Stimulated activated CD4-positive, alpha-beta T cell treated with anti-CD3 and anti-CD28 coated beads, Interleukin-2, amount 100 ng/mL, for 24 hours (primary cell): ENCODE measurements at places on chromosomes 2 and 18.

- no peak for DNase-seq
These were observed 15.5 kb downstream of the PPP3R1 start for GRCh38 chr2:68236876-68237275.

- DNase-seq = peak; percentile 20
These were observed 51.2 kb upstream of the NOSTRIN start for GRCh38 chr2:168751104-168751740.

DNA sequence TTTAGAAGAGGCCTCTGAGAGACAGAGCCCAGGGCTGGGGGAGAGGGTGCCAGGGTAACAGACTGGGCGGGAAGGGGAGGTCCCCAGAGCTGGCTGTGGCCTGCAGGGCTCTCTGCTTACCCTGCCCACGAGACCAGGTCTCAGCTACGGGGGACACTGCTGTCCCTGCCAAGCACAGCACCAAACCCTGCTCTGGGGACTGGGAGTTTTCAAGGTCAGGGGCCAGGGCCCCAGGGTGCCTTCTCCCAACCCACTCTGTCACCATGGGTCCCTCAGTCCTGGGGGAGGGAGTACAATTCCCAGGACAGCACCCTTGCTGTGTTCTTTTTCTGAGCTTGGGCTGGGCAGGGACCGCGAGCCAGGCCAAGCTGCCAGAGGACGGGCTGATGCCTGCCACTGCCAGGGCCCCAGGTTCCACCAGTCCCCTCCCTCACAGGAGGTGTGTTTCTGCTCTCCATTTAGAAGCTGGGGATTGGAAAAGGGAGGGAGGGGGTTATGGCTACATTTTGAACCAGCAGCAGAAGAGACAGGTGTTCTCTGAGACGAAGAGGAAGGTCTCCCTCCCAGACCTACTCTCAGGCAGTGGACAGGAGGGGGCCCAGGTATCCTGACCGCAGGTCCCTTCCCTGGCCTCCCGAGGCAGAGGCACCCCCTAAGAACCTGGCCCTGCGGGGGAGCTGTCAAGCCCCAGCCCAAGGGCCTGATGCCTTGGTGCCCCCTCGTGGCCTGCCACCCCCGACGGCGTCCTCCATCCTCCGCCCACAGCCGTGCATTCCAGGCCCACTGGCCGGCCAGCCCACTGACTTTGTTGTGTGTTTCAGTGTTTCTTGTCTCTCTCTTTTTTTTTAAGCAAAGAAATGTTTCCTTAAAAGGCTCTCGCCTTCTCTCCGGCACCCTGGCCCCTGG is 80.4 kb downstream of the TNS1 start:
- DNase-seq = no peak

GRCh38 chr2:2324119-2324518 is 7.0 kb downstream of the MYT1L start:
- no peak for DNase-seq

DNA sequence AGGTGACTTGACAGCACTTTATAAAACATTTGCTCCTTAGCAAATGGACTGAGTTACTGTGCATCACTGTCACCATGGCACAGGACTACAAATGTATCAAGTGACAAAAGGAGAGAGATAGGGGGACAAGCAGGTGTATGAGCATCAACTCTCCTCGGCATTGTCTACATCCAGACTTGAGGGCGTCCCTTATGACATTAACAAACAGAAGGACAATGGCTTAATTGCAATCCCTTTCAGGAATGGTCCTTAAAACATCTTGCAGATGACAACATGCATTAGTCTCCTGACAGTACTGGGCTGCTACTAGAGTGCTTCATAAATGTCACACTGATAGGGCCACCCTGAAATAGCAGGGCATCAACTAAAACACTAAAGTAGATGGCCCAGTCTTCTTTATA is 198.8 kb downstream of the PDE1A start:
- no peak for DNase-seq

DNA sequence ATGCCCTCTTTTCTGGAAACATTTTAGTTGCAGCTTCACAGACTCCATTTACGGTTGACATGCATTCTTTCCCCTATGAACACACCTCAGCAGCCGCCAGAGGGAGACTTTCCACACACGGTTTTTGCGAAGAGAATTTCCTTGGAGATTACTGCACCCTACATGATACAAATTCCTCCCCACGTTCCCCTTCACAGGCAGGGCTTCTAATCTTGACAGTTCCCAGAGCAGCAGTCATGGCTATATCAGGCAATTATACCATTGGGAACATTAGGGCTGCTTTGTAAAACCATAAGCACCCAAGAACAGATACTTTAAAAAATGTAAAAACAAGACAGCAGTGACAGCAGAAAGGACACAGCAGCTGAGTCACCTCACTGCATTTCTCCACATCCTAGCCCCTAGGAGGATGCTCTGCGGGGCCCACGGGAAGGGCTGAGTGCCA is 253.8 kb downstream of the TGIF1 start:
- DNase-seq = peak; percentile 32

DNA sequence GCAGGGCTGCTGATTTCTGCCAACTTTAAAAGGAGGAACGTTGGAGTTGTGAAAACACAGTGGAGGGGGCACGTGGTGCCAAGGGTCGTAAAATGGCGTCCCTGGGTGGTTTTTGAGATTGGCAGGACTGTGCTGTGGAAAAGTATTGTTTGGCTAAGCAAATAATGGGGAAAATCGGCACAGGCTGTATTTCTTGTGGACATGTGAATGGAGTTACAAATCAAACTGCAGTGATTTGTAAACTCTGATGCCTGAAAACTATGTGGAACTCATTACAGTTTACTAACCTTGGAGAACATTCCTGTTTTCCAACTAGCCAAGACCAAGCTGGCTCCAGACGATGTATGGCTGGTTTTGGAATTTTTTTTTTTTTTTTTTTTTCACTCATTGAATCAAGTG is 68.7 kb downstream of the KCTD1 start:
- no peak for DNase-seq

DNA sequence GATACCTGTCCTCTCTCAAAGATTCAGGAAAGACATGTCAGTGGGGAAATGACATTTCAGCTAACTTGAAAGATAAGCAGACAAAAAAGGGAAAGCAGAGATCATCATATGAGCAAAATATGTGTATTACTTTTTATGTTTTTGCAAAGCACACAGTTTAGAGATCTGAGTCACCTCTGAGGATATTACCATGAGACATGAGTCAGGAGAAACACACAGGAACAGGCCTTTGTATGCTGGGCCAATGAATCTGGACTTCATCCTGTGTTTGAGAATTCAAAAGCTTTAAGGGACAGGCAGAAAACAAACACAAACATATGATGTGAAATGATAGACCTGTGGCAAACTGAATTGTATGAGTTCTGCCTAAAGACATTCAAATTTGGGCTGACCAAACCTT is 306.0 kb upstream of the EPC2 start:
- no peak for DNase-seq

DNA sequence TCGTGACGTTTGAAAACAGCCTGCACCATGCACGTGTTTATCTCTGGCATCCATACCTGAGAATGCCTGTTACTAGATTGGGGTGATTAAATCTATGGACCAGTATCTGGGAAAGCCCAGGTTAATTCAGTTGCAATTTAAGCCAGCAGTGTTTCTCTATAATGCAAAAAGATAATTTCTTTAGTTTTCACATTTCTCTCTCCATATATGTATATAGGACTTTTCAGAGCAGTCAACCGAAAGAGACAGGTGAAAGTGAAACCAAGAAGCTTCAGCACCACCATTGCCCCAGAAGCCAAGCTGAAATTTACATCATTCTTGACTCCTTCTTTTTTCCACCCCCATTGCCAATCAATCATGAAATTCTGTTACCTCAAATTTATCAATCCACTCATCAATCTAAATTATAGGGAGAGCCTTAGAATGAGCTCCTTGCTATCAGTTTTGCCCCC is 2.7 kb upstream of the LRP2 start:
- DNase-seq = no peak

DNA sequence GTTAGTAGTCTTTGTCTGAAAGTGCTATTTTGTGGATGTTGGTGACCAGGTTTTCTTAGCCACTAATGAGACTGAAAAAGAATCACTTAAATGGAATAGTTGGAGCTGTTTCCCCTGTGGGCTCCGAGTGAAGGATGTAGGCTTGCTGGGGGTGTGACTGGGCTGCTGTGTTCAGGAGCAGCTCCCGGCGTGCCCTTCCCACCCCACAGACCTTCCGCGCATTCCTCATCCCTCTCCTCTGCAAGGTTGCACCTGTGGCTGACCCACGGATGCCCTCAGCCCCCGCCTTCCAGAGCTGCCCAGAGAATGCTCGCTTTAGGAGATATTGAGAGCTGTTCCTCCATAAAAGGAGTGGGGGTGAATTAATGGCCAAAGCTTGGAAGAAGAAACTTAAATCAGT is 174.3 kb downstream of the LDLRAD4 start:
- no peak for DNase-seq

DNA sequence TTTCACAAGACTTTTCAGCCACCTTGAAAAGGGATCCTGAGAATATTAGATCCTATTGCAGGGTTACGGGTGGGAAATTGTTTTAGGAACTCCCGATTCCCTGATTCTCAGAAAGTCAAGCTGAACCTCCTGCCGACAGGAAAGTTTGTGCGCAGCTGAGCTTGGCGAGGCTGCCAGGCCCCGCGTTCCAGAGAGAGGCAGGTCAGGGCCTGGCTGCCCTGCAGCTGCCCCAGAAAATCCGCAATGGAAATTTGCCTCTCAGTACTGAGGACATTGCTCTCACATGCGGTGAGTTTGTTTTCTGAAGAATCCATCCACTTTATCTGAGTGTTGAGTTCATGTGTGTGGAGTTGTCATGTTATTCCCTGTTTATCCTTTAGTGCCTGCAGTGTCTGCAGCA is 144.2 kb downstream of the RTP5 start:
- DNase-seq = no peak

DNA sequence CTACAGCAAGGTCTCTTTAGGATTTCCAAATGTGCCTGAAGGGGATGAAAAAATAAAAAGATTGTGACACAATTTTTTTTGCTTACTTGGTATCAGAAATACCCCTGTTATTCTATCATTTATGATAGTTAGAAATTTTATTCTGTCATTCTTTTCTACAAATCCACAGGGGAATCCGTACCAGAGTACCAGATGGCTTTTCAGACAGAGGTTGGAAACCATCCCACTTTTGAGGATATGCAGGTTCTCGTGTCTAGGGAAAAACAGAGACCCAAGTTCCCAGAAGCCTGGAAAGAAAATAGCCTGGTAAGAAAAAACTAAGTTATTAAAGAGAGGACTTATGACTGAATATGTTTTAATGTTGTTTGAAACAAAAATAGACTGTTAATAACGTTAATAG is 92.6 kb upstream of the FAM117B start:
- no peak for DNase-seq

DNA sequence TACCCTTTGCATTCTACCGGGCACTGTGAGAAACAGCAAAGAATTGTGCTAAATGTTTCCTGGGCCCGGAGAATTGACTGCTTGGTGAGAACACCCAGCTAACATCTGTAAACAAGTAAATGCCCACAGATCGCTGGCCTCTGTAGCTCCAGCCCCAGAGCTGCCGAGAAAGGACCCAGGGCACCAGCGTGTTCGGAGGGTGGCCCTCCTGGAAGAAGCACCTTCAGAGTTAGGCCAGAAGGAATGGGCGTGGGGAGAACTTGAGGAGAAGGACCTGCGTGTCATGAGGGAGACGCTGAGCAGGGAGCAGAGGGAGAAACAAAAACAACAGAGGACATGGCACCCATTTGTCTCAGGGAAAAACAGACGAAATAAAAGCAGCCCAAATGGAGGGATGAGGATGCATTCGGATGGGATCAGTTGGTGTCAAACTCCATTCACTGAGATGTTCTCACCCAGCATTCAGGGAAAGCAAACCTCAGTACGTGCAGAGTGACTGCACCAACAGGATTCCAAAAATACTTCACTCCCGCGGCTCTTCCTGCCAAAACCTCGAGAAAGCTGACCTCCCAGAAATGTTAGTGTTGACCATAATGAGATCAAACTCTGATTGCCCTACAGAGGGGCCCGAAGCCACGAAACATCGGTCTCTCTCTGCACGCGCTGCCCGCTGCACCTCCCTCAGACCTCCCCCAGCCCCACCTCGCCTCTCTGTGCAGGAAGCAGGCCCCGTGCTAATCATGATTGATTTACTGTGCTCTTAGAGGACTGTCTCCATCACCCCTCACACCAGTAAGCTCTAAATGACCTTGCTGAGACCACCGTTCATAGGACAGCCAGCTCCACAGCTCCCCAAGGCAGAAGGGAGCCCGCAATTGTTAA is 376.3 kb upstream of the SALL3 start:
- no peak for DNase-seq

DNA sequence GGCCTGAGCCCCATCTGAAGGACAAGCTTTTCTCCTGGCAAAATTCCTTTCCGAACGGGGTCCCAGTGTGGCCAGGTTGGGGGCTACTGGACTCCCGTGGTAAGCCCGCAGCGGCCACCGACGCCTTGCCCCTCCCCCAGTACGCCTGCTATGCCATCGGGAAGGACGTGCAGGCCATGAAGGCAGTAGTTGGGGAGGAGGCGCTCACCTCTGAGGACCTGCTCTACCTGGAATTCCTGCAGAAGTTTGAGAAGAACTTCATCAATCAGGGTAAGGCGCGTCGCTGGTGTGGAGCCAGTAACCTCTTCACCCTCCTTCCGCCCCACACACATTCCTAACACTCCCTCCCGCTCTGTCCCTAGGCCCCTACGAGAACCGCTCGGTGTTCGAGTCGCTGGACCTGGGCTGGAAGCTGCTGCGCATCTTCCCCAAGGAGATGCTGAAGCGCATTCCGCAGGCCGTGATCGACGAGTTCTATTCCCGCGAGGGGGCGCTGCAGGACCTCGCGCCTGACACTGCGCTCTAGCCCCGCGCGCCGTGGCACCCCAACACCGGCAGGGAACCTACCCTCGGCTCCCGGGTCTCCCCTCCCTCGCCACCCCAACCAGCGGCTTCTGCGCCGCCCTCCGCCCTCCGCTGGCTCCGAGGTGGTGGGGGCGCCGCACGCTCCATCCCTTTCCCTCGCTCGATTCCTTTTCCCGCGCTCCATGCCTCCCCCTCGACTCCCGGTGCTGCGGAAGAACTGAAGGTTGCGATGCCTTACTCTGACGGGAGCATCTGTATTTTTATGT is 13.6 kb upstream of the ANKRD53 start:
- DNase-seq = peak; percentile 90

GRCh38 chr18:8556424-8556823 is 52.8 kb upstream of the RAB12 start:
- no peak for DNase-seq

DNA sequence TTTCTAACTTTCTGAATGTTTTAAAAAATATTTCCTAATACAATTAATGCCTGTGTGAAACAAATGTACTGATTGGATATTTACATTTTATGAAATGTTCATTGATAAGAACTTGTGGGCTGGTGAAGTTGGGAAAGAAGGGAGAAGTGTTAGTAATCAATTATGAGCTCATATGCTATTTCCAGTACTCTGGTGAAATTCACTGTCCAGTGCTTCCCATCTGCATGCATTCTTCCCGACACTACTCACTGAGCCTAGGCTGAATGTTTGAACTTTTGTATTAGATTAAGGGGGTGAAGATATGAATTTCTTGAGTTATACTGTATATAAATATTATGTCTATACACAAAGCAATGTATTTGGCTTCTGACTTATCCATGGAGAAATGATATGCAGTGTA is 36.0 kb downstream of the SKA1 start:
- DNase-seq = no peak

DNA sequence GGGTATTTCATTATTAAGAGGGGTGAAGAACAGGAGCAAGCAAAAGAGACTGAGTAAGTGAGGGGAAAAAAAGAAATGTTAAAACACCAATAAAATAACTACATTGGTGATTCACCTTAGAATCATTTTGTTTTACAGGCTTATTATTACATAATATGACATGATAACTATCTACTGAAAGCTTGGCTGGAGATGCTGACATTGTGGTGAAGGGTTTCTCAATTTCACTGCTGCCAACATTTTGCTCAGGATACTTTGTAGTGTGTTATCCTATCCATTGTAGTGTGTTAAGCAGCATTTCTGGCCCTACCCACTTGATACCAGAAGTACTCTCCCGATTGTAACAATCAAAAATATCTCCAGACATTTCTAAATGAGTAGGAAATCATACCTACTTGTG is 1564.6 kb upstream of the NXPH2 start:
- DNase-seq = no peak
